ENCODE measurements at places on chromosomes 2 and 18.

DNA sequence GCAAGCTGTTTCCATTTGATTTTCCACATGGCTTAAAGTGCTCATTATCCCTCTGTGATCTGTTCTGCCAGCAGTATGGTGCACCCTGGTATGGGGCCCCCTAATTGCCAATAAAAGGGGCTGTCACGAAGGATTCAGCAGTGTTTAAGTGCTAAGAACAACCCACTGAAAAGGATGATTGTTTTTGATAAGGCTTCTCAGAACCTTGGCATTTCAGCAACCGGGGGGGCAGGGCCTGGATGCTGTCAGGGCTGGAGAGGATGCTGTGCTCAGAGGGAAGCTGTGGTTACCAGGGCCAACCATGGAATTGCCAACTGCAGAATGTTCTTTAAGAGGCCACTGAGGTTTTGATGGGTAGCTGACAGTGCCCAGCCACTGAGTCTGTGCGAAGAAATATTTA is 117.8 kb downstream of the CTIF start:
- DNase-seq = no peak

GRCh38 chr18:74190086-74190485 is 41.8 kb downstream of the TIMM21 start:
- DNase-seq = no peak

- DNase-seq = no peak
Measured at GRCh38 chr18:47582093-47582492, 330.6 kb upstream of the SKOR2 start.

- DNase-seq = no peak
Measured at GRCh38 chr2:200756618-200757321, 54.9 kb upstream of the BZW1 start.

DNA sequence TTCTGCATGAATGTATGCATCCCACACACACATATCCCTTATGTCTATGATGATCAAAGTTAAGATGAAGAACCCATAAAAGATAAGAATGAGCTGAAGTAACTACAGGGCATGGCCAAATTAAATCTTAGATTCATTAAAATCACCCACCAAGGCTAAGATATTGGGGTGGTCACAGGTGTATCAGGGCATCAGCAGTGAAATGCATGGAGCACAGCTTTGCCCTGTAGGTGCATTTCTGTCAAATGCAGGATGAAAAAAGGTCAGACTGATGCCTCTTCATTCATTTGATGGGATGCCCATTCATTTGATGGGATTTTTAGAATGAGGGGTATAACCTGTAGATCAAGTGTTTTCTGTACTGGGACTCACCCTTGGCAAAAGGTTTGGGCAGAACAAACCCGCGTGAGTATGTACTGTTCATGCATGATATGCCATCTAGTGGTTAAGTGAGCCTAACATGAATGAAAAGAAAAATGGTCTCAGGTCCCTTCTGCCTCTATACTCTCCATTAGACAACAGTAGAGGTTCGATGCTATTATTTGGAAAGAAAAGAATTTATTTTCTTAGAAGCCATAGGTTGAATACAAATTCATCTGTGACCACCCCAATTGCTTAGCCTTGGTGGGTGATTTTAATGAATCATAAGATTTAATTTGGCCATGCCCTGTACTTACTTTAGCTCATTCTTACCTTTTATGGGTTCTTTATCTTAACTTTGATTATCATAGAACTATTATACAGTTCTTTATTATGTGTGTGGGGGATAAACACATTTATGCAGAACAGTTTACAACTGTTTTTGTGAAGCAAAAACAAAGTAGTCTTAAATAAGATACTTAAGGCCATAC is 43.2 kb upstream of the NOSTRIN start:
- no peak for DNase-seq

GRCh38 chr2:36664696-36665076 is 31.8 kb upstream of the VIT start:
- no peak for DNase-seq

GRCh38 chr2:26809876-26810577 is 24.2 kb downstream of the CENPA start:
- DNase-seq = no peak

DNA sequence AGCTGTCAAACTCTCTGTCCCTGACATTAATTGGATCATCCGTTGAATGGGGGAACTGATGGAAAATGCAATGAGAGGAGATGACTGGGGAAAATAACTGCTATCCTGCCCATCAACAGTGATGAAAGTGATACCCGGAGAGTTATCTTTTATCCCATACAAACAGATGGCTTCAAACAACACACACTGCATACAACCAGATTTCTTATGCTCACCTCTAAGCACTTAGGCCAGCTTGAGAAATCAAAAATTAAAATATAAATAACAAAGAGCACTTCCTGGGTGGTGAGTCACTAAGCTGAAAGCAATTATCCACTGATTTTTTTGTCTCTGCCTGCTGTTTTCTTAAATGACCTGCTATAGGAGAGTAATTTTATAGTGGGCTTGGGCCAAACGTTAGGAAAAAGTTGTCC is 237.6 kb upstream of the RGPD4 start:
- DNase-seq = peak; percentile 72

- no peak for DNase-seq
Measured at GRCh38 chr18:5416112-5416511, 120.6 kb upstream of the ZBTB14 start.

DNA sequence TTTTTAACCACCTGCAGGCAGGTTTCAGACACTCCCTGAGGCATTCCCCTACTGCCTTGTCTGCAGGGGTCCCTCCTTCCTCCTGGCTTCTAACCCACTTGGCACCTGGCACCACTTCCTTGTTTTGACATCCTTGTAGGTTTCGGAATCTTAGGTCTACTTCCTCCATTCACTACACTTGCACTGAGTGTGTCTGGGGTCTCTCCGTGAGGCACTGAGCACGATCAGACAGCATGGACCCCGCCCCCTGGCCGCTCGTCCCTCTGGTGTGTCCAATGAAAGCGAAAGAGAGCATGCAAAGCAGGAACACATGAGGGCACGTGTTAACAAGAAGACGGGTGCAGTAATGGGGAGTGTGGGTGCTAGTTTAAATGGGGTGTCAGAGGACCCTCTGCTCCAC is 63.8 kb downstream of the HAUS1 start:
- no peak for DNase-seq

- DNase-seq = peak; percentile 11
Measured at GRCh38 chr18:7221424-7222155, 9.3 kb upstream of the LRRC30 start.

DNA sequence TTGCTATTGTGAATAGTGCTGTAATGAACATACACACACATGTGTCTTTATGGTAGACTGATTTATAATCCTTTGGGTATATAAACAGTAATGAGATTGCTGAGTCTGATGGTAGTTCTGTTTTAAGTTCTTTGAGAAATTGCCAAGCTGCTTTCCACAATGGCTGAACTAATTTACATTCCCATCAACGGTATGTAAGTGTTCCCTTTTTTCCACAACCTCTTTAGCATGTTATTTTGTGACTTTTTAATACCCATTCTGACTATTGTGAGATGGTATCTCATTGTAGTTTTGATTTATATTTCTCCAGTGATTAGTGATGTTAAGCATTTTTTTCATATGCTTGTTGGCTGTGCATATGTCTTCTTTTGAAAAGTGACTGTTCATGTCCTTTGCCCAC is 86.7 kb downstream of the TTC27 start:
- DNase-seq = no peak

- no peak for DNase-seq
Measured at GRCh38 chr2:235416858-235417499, 76.9 kb upstream of the AGAP1 start.

GRCh38 chr2:126653761-126654160 is 2.2 kb upstream of the GYPC start:
- no peak for DNase-seq

GRCh38 chr2:222598611-222599010 is 57.3 kb downstream of the FARSB start:
- no peak for DNase-seq

DNA sequence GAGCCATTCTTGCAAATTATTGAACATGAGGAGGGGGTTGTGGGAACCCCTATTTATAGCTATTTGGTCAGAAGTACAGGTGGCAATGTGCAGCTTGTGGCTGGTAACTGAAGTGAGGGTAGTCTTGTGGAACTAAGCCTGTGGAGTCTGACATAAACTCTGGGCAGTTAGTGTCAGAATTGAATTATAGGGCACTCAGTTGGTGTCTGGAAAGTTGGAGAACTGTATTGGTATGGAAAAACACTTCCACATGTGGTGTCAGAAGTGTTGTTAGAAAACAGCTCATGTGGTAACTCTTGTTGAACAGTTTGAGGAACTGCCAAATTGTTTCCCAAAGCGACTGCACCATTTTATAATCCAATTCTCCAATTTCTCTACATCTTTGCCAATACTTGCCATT is 7.5 kb downstream of the RALBP1 start:
- DNase-seq = no peak

- no peak for DNase-seq
Measured at GRCh38 chr2:120678251-120678650, 57.4 kb upstream of the GLI2 start.

GRCh38 chr2:648476-649424 is 28.5 kb downstream of the TMEM18 start:
- no peak for DNase-seq

DNA sequence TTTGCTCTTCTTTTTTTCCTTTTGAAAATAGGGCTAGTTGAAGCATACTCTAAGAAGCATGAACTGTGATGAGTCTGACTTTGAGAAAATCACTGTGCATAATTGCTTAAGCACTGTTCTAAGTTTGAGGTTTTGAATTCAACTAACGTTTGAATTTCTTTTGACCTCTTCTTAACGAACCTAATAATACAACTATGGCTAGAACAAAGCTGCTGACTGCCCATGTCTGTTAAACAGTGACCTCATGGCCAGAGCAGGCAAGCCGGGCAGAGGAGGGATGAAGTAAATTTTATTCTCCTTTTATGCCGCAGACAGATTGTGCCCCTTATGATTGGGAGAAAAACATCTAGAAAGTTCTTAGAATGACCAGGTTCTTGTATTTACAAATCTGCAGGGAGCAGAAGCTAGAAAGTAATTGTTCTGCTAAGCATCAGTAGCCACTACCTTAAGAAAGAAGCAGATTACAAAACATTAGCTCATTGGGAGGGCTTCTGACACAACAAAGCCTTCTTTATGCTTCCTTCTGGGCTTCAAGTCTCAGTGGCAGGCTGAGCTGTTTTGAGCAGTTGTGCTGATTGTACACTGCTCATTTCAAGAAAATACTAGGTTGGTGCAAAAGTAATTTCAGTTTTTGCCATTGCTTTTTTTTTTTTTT is 97.8 kb upstream of the RASGRP3 start:
- no peak for DNase-seq

DNA sequence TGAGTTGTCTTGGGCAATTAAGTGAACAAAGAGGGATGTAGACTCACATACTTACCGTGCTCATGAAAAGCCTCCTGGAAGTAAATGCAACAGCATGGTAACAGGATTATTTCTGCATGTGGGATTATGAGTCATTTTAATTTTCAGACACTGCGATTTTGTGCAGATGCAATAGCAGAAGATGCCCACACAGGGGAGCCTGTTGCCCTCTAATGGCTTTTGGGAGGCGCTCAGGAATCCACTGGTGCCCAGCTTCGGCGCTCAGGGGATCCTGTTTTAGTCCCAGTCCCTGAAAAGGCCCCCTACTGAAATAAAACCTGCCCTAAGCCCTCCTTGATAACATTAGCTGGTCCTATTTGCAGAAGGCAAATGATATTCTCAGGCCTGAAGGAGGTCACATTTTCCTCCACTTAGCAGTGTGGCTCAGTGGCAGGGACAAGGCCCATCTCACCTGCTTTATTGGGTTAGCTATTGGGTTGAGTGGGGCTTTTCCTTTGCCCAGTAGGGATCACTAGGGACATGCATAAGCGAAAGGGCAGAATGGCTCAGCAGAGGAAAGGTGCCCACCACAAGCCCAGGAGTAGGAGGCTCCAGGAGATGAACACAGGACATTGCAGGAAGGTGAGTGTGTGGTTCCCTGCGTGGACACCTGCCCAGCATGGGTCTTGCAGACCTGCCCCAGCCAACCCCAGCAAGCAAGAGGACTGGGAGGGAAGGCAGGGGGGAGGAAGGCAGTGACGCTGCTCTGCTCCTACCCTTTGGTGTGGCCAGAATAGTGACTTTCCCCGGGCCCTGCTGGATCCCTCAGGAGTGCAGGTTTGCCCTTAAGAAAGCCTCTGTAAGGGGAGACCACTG is 26.5 kb upstream of the KCNS3 start:
- peak; percentile 35 for DNase-seq

DNA sequence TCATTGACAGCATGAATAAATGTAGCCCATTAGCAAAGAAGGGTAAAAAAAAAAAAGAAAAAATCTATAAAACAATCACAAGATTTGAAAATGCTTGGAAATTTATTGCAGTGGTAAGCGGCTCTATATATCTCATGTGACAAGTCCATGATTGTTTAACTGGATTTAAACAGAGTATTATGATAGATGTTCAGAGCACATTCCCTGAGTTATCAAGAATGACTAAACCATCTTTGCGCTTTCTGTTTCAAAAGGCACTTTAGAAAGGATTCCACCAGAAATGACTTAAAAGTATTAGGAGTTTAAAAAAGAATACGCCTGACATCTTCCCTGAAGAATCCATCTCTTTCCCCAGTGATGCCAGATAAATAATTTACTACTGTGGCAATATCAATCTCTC is 409.5 kb upstream of the UBE2E3 start:
- no peak for DNase-seq

GRCh38 chr2:26636935-26637334 is 4.2 kb downstream of the CIB4 start:
- DNase-seq = no peak

GRCh38 chr2:187971893-187972292 is 319.8 kb upstream of the GULP1 start:
- DNase-seq = no peak

- DNase-seq = no peak
Measured at GRCh38 chr18:31801078-31801477, 40.4 kb upstream of the SLC25A52 start.

DNA sequence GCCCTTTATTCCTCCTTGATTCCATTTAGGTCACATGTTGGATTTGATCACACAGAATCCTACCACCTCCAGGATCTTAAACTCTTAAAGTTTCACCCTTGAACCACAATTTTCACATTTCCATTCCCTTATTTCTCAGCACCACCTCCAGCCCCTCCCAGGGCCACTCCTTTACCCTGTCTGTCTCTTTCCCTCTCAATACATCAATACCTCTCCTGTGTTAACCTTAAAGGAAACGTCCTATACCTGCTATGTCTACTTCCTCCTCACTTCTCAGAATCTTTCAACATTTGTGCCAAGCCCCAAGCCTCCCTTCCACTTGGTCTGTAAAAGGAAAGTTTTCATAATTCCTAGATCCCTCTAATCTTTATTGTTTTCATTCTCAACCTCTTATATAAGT is 158.8 kb downstream of the BAZ2B start:
- DNase-seq = no peak

GRCh38 chr2:198518935-198519334 is 714.5 kb downstream of the PLCL1 start:
- DNase-seq = no peak

- DNase-seq = no peak
Measured at GRCh38 chr18:54948350-54948837, 10.9 kb downstream of the CCDC68 start.
